Stimulated activated CD8-positive, alpha-beta memory T cell treated with anti-CD3 and anti-CD28 coated beads, Interleukin-15, amount 100 ng/mL, for 24 hours (primary cell): ENCODE measurements at places on chromosomes 2 and 18.

DNA sequence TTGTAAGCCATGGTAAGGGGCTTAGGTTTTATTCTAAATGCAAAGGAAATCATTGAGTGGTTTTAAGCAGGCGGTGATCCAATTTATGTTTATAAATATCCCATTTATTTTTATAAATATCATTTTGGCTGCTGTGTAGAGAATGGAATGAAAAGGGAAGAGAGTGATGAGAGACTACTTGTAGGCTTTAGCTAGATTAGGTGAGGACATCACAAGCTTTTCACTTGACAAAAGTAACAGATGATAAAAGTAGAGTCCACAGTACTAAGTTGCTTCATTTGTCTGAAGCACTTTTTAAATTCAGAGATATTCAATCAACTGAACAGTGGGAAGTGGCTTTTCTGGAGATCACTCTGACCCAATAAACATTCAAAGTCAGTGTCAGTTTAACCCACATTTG lies 65.4 kb upstream of the FSHR start:
- DNase-seq = no peak

DNA sequence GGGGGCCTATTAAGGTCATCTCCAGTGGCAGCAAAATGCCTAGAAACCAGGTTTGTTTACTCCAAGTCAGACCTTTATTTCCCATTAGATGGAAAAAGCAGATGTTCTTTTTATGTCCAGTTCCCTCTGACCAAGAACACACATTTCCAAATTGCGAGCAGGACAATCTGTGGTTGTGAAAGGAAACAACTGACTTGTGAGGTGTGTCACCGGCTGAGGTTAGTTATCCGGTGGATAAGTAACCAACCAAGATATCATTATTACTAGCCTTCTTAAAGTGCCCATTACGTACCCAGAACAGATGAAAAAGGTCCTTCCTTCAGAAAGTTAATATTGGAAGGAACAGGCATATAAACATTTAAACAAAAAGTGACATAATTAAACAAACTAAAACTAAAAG lies 112.9 kb downstream of the THADA start:
- DNase-seq = no peak

- DNase-seq = no peak
These were observed 22.2 kb downstream of the TSN start for GRCh38 chr2:121777699-121778058.

GRCh38 chr18:3596637-3597384 lies 146.8 kb downstream of the TGIF1 start:
- DNase-seq = no peak

GRCh38 chr2:213213186-213213585 lies 61.8 kb upstream of the IKZF2 start:
- DNase-seq = no peak

- no peak for DNase-seq
These were observed 156.4 kb downstream of the CCBE1 start for GRCh38 chr18:59540780-59541179.

DNA sequence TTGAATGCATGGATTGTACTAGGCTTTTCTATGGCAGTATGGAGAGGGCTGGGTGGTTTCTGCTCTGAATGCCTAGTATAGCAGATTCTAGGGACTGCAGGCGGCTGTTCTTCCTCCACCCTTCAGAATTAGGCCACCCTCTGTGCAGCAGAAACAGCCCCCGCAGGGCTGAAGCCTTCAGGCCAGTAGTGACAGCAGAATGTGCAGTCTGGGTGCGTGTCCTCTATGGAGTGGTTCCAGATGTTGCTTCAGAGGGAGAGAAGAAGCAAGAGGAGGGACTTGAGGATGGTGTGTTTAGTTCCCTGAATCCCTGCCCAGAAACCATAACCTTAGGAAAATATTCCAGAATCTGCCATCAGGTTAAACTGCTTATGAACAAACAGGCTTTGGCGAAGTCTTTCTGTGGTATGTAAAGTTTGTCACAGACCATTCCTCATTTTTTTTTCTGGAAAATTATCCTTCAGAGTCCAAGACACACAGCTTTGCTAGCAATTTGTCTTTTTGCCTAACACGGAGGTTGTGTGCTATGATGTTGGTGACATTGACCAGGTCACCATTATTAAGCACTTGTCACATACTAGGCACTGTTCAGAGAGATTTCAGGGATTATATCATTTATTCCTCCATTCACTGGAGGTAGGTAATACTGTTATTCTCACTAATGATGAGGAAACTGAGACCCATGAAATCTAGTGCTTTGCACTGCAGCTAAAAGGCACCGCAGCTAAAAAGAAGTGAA lies 21.1 kb downstream of the CASP10 start:
- DNase-seq = no peak

- no peak for DNase-seq
These were observed 417.9 kb downstream of the PID1 start for GRCh38 chr2:228853151-228853550.
